ENCODE measurements at places on chromosomes 3 and 15. TPM values are rescaled to one million over a fixed set of nuclear protein-coding genes. Genes with fewer than 3 reads are reported as not detected.
A peak's percentile ranks its signal among the peaks of the same experiment; 100 is the strongest.

ZNF639 gene
- polyA plus RNA-seq, result 9.2 TPM

DNA sequence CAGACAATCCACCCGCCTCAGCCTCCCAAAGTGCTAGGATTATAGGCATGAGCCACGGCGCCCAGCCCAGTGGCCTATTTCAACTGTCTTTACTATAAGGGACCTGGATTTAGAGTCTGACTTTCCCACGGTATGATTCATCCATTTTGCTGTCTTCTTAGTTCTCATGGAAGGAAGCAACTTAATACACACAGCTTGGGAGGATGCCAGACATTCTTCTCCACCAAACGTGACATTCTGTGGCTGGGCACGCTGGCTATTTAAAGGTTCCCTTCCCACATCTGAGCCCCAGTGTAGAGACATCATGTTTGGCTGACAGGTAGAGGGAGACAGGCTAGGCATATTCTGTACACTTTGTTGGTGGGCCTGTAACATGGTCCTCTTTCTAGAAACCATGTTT lies 26.2 kb downstream of the FAM43A start:
- peak; percentile 76 for DNase-seq

DNA sequence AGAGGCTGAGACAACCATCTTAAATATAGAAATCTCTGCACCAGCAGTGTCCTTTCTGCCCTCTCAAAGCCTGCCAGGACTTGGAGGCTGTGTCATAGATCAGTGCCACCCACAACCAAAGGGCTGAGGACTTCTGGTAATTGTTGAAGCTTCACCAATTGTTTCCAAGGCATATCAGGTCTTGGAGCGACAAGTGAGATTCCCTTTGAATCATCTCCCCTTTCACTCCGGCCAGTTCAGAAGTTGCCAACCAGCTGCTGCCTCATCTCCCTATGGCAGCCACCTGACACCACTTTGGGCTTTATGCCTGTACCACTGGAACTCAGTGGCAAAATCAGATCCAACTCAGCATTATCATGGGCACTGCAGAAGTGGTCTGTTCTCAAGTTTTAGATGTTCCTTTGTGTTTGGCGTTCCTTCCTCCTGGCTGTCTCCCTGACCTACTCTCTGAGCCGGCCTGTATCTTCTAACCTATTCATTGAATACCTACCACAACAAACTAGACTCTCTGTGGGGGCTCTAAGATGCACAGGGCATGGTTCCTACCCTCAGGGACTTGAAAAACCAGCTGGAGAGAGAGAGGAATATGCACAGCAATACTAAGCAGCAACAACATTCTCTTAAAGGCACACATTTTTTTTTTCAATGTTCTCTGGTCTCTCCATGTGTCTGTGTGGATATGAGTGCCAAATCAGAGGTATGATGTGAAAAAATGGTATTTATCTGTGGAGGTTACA lies 90.8 kb upstream of the PFN2 start:
- DNase-seq, result peak; percentile 52

- no peak for DNase-seq
Observed at GRCh38 chr15:101441696-101442095, 47.8 kb downstream of the PCSK6 start.

DNA sequence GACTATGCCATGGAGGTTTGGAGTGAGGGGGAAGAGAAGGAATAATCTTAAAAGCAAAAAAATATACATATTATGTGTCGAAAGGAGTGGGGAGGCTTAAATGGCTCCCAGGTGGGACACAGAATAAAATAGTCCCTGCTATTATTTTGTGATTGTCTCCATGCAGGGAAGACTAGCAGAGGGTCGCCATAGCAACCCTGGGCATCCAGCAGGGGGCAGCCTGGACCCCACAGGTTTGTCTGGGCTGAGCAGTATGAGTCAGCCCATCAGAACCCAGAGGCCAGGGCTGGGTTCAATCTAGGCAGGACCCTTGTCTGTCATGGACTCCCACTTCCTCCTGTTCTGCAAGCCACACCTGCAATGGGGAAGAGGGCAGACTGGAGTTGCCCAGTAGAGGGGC lies 17.6 kb upstream of the LINGO1 start:
- no peak for DNase-seq

DNA sequence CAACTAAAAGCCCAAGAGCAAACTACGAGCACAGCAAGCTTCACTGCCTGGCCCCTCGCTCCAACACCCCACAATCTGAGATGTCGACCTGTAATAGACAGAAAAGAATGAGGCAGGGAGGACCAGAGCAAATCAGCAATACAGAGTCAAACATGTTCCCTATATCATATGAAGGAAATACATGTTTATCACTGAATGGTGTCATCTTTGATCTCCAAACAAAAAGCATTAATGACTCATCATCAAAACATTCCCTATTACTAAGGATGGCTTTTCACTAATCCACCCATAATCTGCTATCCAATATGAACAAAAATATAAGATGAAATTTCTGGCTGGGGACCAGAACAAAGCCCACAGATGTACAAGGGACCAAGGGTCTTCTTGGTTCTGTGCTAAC lies 34.7 kb downstream of the MYO5A start:
- no peak for DNase-seq

DNA sequence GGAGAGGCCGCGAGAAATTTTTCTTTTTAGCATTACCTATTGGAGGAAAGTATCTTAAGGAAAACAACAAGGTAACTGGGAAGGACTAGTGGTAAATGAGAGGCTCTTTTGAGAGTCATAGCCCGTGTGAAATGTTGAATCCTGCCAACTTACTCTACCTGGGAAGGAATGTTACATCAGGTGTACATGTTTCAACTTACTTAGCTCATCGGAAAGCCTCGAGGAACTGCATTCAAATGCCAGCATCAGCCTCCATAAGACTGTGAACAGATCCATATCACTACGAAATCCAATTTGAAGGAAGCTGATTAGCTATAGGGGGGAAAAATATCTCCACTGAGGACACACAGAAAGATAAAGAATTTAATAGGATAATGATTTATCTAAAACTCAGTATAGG lies 72.3 kb upstream of the PDZRN3 start:
- no peak for DNase-seq

PPARG gene
- polyA plus RNA-seq, result 10.6 TPM

DNA sequence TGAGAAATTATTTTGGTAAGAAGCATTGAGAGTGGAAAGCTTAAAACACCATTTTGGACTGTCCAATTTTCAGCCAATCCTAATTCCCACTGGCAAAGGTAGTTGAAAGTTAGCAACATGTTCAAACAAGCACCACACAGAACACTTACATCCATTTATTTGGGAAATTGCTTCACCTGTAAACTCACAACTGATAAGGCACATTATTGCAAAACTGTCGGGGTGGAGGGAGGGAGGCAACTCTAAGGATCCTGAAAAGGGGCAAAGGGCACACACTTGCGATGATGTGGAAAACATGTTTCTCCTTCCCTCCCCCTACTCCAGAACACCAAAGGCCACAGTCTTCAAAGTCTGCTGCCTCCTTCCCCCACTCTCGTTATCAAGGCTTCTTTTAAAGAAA lies 9.4 kb downstream of the TMEM41A start:
- no peak for DNase-seq

GRCh38 chr3:54144284-54144683 lies 21.9 kb downstream of the CACNA2D3 start:
- DNase-seq, result no peak

GRCh38 chr3:187799942-187800641 lies 54.8 kb upstream of the BCL6 start:
- no peak for DNase-seq

DNA sequence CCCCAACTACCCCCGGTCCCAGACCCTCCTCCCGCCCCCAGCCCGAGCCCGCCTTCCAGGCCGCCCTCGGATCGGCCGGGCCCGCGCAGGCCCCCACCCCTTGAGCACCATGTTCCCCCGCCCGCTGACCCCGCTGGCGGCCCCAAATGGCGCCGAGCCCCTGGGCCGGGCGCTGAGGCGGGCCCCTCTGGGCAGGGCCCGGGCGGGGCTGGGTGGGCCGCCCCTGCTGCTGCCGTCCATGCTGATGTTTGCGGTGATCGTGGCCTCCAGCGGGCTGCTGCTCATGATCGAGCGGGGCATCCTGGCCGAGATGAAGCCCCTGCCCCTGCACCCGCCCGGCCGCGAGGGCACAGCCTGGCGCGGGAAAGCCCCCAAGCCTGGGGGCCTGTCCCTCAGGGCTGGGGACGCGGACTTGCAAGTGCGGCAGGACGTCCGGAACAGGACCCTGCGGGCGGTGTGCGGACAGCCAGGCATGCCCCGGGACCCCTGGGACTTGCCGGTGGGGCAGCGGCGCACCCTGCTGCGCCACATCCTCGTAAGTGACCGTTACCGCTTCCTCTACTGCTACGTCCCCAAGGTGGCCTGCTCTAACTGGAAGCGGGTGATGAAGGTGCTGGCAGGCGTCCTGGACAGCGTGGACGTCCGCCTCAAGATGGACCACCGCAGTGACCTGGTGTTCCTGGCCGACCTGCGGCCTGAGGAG lies 472 bp downstream of the CHST14 start:
- peak; percentile 70 for DNase-seq

- no peak for DNase-seq
Observed at GRCh38 chr15:49709646-49710214, 88.9 kb downstream of the DTWD1 start.

DNA sequence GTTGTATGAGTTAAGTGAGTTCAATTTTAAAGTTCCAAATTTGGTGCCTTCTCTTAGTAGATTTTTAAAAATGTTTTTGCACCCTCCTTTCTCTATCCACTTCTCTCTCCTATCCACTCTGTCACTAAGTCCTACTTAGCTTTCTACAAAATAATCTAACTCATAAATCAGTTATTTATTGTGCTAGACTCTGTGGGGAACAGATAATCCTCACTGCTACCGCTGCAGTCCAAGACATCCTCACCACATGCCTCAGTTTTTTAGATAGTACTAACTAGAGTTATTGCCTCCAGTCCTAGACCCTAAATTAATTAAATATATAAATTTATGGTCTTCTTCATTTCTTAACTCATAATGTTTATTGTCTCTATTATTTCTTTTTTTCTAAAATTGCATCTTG lies 576.3 kb downstream of the GRM7 start:
- DNase-seq, result no peak
